ENCODE measurements at places on chromosomes 5 and 9.

GRCh38 chr9:89720696-89721175, 115.9 kb downstream of the GADD45G start:
- no peak for DNase-seq

DNA sequence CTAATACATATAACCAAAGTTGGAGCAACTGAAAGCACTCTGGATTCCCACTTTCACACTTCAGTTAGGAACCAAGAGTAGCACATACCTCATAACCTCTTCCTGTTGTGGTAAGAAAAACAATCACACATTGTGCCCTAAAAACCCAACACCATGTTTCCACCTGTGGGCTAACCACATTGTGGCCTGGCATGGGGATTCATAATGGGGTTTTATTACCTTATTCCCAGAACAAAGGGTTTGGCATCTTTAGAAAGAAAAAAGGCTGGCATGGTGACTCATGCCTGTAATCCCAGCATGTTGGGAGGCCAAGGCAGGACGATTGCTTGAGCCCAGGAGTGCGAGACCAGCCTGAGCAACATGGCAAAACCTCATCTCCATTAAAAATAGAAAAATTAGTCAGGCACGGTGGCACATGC, 60.6 kb downstream of the HSD17B3 start:
- no peak for DNase-seq

- DNase-seq = no peak
Observed at GRCh38 chr5:181211208-181211607, 6.2 kb upstream of the TRIM7 start.

GRCh38 chr9:133355881-133356357, 368 bp downstream of the SURF1 start:
- DNase-seq = no peak

GRCh38 chr5:87081511-87082372, 185.9 kb upstream of the RASA1 start:
- DNase-seq = no peak

Measured in NCI-H2081 treated with DMSO at 0.1 percent for 48 hours (cell line).